Heart left ventricle (tissue), 16 donors: ENCODE measurements at places on chromosomes 5 and 9. TPM values are rescaled to one million over a fixed set of nuclear protein-coding genes. Genes with fewer than 3 reads are reported as not detected.

DNA sequence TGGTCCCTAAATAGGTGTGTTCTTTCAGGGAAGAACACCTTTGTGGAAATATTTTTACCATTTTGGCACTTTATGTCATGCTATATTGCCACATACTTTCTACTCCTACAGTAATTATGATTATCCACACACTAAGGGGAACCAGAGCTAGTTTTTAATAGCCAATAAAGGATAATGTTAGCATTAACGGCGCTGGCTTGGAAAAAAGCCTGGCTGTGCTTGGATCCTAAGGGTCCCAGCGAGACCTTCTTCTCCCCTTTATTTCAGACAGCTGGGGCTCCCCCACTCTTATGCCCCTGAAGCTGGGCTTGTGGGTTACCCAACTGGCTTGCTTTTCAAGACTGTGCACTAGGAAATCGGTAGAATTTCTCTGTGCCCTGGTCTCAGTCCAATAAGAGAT lies 158.5 kb upstream of the NFIL3 start:
- no peak for DNase-seq

GRCh38 chr5:96721351-96721977 lies 59.3 kb downstream of the CAST start:
- DNase-seq: no peak

Gene C9orf72
- total RNA-seq: 13.8 TPM

DNA sequence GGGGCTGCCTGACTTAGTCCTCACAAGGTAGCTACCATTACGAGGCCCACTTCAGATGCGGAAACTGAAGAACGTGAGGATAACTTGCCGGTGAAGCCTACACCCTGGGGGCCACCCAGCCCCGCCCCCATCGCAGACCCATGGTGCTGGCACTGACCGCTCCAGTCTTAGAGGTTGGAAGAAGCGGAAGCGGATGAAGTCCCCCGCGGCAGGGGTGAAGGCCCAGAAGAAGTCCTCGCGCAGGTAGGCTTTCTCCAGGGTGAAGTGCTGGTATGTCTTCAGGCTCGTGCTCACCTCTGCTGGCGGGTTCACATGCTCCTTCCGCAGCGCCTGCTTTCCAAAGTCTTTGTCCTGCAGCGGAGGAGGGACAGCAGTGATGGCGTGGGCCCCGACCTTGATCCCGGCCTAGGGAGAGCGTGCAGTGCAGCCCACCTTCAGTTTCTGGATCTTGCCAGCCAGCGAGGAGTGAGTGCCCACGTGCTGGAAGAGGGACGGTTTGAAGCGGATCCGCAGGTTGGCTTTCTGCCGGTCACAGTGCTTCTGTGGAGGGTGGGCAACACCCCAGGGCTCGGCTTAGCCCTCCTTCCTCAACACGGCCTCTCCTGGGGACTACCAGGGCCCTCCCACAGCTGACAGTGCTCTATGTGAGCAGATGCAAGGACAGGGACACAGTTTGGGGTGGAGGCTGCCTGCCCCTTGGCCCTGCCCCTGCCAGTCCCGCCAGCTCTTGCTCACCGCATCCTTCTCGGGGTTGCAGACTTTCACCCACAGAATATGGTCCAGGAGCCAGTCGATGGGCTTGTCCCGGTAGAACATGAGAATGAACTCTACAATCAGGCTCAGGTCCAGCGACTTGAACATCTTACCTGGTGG lies 5.2 kb downstream of the LTC4S start:
- DNase-seq: no peak

GRCh38 chr5:52740007-52740406 lies 47.7 kb upstream of the ITGA1 start:
- DNase-seq: no peak

DNA sequence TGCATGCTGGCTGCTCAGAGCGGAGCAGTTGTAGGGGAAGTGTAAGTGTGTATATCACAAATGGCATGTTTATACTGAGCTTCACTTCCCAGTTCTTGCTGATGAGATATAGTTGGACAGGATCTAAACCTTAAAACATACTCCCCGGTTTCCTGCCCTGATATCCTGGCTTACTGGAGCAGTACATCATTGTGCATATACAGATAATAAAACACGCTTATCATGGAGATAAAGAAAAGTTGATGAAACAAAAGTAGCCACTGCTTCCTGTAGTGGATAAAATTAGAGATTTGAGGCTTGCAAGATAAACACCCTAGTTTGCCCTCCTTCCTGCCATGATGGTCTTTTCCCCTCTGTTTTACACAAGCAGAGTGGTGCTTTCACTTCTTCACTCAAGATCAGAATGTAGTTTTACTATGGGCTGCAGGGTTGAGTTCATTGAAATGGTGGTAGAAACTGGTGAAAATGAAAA lies 15.0 kb downstream of the NPR3 start:
- DNase-seq: no peak

GRCh38 chr9:2819165-2819564 lies 24.7 kb downstream of the PUM3 start:
- DNase-seq: no peak

Gene SLC6A18
- not detected for total RNA-seq

Gene MARCOL
- not detected for total RNA-seq

GRCh38 chr5:10124287-10124686 lies 125.4 kb downstream of the ATPSCKMT start:
- peak; percentile 67 for DNase-seq

Gene ADAMTS13
- 3.0 TPM for total RNA-seq

- peak; percentile 74 for DNase-seq
Measured at GRCh38 chr5:157540707-157541446, 34.7 kb downstream of the ADAM19 start.

DNA sequence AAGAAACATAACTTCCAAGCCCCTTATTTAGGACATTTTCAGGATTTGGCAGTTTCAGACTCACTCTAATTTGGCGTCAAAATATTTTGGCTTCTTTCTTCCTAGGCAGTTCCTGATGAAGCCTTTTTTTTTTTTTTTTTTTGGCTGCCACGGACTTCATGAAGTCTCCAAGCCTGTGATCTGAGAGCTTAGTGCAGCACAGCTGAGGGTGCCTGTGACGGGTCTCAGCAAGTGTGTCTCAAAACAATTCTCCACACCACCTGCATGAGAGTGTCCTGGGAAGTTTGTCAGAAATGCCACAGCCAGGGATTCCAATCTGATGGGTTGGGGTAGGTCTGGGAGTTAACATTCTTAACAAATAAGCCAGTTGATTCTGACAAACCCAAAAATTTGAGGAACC lies 6.0 kb upstream of the ESM1 start:
- DNase-seq: no peak

GRCh38 chr5:171429543-171429910 lies 10.1 kb downstream of the FGF18 start:
- no peak for DNase-seq

DNA sequence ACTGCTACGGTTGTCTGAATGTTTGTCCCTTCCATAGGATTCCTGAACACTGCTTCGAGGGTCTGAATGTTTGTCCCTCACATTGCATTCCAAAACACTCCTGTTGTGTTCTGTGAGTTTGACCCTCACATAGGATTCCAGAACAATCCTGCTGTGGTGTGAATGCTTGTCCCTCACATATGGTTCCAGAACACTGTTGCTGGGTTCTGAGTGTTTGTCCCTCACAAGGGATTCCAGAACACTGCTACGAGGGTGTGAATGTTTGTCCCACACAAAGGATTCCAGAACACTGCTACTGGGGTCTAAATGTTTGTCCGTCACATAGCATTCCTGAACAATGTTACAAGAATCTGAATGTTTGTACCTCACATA lies 201.2 kb downstream of the FOXD4L6 start:
- no peak for DNase-seq

DNA sequence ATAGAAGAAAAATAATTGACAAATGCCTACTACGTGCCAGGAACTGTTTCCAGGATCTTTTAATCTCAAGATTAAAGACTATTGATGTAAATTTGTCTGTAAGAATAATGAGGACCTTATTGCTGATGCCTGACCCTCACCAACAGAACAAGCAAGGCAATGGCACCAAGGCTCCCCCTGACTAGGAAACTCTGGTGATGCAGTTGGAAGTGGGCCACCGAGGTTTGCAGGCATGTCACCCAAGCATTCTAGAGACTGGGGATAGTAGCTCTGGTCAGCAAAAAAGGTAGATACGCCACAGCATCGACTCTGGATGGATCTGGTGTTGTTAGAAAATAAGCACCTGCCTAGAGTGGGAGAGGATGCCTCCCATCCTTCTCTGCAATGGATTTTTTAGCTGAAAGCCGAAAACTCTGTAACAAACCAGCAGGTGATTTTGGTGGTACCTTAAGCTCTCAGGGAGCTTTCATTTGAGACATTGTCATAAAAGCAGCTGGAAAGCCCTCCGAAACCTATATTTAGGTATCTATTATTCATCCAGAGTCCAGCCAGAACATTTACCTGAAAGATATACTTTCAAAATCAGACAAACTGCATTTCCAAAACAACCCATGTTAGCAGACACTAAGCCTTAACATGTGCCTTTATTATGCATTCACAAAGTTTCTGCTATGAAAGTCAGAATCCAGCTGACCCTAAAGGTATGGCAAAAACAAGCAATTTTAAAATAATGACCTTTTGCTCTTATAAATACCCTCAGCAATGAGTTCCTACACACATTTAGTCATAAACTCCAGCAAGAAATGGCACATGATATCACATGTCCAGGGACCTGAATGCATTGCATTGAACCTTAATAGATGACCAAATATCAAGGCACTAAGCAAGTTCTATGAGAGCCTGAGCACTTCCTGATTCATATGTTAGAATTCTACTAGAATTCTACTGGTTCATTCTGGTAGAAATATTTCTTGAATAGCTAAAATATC lies 308.4 kb downstream of the PDE4D start:
- DNase-seq: no peak

DNA sequence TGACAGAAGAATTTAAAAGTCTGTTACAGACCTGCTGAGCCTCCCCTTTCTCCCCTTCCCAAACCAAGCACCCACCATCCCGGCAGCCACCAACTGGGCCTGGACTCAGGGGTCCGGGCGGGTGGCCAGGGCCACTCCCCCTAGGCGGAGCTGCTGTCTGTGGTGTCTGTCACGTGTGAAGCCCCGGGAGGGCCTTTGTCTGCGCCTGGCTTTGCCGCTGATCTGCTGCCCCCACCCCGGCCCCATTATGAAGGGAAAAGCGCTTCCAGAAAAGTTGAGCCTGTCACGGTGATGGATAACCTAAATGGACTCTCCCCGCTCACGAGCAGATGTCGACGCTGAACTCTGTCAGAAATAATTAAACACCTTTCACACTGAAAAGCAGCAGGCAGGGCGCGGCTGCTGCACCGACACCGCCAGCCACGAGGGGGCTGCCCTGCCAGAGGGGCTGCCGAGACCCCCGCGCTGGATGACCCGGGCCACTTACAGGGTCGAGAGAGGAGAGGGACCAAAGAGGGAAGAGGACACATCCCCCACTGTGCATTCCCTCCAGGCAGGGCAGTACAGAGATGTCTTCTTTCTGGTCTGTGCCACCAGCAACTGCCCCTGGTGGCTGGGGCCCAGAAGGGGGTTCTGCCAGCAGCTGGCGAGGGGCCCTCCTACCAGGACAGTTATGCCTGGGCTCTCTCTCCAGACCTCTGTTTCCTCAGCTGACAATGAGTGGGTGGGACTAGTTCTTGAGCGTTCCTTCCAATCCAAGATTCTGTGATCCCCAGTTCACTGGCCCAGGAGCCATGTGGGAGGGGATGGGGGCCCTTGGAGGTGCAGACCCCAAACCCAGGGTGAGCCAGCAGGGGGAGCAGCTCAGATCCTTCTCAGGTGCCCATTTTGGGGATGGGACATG lies 36.0 kb upstream of the BARHL1 start:
- peak; percentile 40 for DNase-seq

DNA sequence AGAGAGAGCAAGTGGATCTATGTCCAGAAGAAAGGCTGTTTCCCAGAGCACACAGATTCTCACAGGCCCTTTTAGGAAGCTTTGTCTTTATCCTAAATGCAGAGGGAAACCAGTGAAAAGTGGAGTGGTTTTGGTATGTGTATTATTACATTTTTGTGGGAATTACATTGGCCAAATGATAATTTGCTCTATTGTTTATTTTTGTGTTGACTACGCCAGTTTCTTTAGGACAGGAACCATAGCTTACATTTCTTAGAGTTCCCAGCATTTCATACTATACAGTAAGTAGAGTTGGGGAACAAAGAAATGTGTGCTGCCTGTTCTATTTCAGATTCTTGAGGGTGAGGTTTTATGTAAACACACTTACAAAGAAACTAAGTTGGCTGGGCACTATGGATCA lies 29.4 kb upstream of the SPATA31D4 start:
- DNase-seq: no peak

DNA sequence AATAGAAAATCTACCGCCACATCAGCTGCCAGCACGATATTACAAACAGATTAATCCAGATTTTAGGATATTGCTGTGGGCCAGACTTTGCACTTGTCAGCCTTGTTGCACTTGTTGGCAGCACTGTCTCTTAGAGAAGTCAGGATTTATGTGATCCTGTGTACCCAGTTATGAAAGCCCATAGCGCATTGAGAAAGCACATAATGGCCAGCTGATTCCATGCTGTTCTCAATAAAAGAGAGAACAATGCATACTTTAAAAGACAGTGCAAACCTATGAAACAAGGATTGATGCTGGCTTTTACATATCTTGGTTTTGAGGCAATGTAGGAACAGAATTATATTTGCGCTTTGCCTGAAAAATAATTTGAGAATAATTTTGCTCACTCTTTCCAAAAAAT lies 140.8 kb downstream of the CEP120 start:
- DNase-seq: no peak

- DNase-seq: no peak
Measured at GRCh38 chr5:6830643-6831239, 117.5 kb downstream of the TENT4A start.
